ENCODE measurements at places on chromosomes 6 and 20. TPM values are rescaled to one million over a fixed set of nuclear protein-coding genes. Genes with fewer than 3 reads are reported as not detected.

KIAA0408 gene
- 41.8 TPM for total RNA-seq

WFDC10B gene
- not detected for total RNA-seq

PTCRA gene
- total RNA-seq, result not detected

GID8 gene
- 28.8 TPM for total RNA-seq

TINAG gene
- not detected for total RNA-seq

HSD17B8 gene
- 9.8 TPM for total RNA-seq

PNPLA1 gene
- total RNA-seq, result not detected

VSX1 gene
- 1.7 TPM for total RNA-seq

CPXM1 gene
- 33.9 TPM for total RNA-seq

FKBP1C gene
- 0.25 TPM for total RNA-seq

SLC22A7 gene
- 0.69 TPM for total RNA-seq

EEF1E1 gene
- 50.9 TPM for total RNA-seq

NKAIN2 gene
- 13.8 TPM for total RNA-seq

GRCh38 chr20:38181207-38181801, 16.2 kb upstream of the TGM2 start:
- ATAC-seq, result no peak

DNA sequence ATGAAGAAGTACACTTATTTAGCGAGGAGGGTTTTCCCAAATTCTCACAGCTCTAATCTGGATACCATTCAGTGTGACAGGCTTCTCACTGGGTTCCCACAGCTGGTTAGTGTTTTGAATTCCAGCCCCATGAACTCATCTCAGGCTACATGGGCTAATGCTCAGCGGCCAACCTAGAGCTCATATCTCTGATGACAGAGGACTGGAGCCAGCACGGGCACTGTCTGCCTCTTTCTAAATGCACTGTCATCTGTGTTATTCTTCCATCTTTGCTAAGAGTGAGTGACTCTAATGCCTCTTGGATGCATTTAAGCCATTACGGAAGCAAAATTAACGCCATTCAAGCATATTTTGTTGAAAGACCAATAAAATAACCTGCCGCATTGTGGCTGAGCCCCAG, 308.9 kb upstream of the JAG1 start:
- peak; percentile 97 for ATAC-seq

- ATAC-seq, result no peak
Measured at GRCh38 chr20:62019881-62020492, 45.7 kb downstream of the TAF4 start.

- ATAC-seq, result peak; percentile 95
Measured at GRCh38 chr20:38165089-38165965, at the start of gene TGM2. TGM2 (minus strand) TSS chr20:38165270; CDS start chr20:38165198, 72 bp downstream.

DNA sequence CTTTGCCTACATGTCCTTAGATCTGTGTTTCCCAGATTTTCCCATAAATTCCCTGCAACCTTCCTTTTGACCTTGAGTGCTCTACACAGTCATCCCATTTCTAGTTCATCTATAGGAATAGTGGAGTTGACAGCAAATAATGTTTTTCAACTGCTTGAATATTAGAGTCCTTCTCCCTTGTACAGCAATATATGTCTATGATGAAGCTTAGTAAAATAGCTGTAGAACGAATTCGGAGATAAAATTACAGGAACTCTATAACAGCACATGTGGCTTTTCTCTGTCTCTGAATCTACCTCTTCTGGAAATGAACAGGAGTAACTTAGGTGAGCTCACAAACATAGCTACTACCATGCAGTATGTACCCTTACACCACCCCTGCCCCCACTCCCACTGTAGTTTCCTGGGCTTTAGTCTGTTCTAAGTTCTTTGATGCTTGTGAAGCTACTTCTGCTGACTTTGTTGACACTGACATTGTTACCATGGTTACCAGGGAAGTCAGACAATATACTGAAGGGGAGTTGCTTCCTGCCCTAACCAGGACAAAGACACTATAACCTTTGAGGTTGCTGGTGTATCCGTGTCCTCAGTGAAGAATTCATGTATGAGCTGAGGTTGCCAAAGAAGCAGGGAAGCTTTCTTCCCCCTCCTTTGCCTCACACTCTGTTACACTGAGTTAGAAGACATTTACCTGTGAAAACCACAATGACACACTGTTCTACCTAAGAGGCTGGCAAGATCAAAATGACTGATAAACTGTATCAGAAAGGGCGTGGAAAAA, 35.8 kb upstream of the SHLD1 start:
- no peak for ATAC-seq

- no peak for ATAC-seq
Measured at GRCh38 chr6:101458826-101459225, 65.3 kb downstream of the GRIK2 start.

DNA sequence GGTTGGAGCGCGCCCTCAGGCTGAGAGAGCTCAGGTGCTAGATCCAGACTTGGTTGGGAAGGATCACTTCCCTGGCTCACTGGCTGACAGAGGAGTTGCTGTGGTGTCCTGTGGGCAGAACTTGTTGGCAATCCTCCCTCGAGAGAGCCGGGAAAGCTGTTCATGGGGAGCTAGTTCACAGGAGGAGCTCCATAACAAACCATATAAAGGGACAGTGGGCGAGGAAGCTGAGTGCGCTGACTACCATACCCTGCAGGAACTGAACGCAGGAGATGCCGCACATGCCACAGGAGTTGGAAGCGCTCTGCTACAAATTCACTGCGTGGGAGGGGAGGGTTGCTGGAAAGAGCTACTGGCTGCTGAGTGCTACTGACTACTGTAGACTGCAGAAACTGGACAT, 243.2 kb downstream of the OGFRL1 start:
- ATAC-seq, result no peak

GRCh38 chr6:162728197-162728596, 423 bp downstream of the PACRG start:
- ATAC-seq, result no peak

DNA sequence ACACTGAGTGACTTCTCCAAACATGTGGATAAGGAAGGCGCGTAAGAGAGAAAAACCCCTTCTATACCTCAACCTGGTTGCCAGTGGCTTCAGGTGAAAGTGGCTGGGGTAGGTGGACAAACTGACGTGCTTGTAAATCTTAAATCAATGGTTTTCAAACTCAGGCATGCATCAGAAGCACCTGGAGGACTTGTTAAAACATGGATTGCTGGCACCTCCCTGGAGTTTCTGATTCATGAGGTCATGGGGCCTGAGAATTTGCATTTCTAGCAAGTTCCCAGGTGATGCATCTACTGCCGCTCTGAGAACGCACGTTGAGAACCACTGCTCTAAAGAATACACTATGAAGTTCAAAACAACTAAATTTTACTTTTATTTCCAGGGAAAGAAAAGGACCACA, 31.9 kb upstream of the TAB2 start:
- no peak for ATAC-seq

DNA sequence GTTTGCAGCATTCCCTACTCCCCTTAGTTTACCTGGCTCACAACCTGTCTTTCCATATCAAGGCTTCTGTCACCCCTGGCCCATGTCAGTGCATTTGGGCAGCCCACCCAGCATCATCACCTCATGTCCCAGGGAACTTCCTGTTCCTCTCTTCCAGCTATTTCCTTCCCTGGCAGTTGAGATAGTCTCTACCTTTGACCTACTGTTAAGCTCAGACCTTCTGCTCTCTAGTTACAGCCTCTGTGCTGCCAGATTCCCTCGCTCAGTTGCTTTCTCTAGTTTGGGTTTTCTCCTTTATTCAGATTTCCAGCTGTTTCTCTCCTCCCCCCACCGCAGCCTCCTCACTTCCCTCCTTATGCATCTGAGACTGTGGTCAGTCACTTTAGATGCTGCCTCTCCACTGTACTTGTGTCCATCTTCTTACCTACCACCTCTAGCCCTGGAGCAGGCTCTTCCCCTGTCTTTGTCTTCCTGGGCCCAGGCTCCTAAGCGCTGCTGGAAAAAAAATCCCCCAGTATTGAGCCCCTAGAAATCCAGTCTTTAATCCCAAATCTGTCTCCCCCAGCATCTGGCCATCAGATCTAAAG, 16.3 kb downstream of the PTPN1 start:
- ATAC-seq, result peak; percentile 9

- ATAC-seq, result no peak
Measured at GRCh38 chr6:30155520-30156261, 5.3 kb downstream of the TRIM10 start.

- no peak for ATAC-seq
Measured at GRCh38 chr20:2816030-2816582, at the start of gene TMEM239. TMEM239 (plus strand) TSS chr20:2816364; CDS start chr20:2816555, 191 bp downstream.

DNA sequence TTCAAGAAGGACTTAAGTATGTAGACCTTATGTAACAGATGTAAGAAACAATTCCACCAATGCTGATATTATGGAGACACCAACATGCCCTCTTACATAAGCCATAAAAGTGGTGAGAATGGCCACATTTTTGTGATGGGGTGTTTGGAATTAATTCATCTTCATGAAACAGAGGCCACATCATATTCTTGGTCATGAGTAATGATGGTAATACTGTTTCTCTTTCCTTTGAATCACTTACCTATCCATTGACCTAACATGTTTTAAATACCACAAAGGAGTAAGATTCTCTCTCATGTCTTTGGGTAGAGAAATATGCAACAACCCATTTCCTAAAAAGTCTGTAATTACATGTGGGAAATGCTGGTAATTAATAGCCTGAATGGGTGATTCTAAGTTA, 545.4 kb upstream of the FLRT3 start:
- no peak for ATAC-seq

GRCh38 chr6:3454273-3455010, 2.4 kb downstream of the SLC22A23 start:
- ATAC-seq, result no peak

DNA sequence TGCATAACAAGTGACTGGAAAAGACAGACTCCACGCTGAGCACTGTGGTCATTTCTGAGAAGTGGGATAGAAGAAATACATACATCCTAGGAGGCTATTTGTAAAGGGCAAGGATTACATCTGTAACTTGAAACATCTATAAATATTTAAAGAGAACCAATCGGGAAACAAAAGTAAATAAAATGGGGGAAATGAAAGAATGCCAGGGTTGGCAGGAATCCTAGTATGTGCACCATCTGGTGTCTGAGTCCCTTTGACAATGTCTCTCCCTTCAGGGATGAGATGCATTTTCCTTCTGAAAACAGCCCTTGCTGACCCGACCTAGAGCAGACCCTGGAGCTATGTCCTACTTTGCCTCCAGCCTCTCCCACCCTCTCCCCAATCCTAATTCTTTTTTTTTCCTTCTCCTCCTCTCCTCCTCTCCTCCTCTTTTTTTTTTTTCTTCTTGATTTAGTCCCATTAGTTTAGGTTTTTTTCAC, 53.2 kb downstream of the VSTM2L start:
- peak; percentile 30 for ATAC-seq

GRCh38 chr6:2194643-2195042, 50.8 kb downstream of the GMDS start:
- ATAC-seq, result no peak

- no peak for ATAC-seq
Measured at GRCh38 chr6:100420711-100421110, 44.0 kb downstream of the SIM1 start.

DNA sequence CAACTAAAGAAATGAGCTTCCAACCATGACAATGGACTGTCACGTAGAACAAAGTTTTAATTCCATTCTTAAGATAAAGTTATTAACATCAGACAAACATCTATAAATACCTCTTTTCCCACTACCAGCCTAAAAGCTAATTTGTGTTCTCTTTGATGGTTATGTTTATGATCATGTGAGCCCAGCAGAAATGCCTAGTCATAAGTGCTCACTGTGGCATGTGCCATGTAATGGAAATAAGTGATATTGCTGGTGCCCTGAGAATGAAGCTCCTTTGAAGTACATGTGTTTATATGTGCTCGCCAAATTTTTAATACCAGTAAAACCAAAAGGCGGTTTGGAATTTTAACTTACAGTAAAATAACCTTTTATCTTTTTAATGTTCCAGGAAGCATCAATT, 205.8 kb downstream of the ISM1 start:
- no peak for ATAC-seq

- ATAC-seq, result no peak
Measured at GRCh38 chr20:46093531-46093930, 3.8 kb upstream of the NCOA5 start.

GRCh38 chr20:62486484-62486883, 10.7 kb upstream of the GATA5 start:
- ATAC-seq, result peak; percentile 25

DNA sequence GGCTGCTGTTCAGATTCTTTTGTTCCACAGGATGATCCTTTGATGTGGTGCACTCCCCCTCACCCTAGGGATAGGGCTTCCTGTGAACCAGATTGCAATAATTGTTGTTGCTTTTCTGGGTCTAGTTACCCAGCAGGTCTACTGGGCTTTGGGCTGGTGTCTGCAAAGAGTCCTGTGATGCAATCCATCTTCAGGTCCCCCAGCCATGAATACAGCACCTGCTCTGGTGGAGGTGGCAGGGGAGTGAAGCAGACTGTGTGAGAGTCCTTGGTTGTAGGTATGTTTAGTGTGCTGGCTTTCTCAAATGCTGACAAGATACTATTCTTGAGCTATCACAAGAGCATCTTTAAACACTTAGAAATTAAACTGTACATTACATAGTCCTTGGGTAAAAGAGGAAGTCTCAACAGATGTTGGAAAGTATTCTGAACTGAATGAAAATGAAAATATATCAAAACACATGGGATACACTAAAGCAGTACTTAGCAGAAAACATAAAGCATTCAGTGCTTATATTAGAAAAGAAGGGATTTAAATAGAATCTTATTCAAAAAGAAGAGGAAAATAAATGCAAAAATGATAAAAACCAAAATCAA, 49.1 kb upstream of the CCR6 start:
- ATAC-seq, result no peak

DNA sequence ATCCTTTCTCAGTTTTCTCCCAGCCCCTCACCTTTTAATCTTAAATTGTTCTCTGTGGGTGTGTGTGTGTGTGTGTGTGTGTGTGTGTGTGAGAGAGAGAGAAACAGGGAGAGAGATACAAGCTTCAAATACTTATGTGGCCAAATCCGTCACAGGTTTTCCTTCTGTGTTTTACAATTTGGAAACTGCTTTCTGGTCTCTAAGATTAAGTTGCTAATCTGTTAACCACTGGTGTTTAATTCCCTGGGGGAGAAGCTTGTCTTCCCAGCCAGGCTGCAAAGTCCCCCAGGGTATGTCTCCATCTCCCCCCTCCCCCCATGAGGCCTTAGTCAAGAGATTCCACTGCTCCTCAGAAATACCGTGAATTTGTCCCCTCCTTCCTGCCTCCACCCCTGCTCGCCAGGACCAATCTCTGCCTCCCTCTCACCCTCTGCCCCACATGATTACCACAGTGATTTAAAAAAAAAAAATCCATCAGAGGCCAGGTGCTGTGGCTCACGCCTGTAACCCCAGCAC, 49.0 kb downstream of the RIPOR3 start:
- no peak for ATAC-seq

GRCh38 chr6:167705211-167705750, 121.4 kb upstream of the AFDN start:
- ATAC-seq, result no peak

DNA sequence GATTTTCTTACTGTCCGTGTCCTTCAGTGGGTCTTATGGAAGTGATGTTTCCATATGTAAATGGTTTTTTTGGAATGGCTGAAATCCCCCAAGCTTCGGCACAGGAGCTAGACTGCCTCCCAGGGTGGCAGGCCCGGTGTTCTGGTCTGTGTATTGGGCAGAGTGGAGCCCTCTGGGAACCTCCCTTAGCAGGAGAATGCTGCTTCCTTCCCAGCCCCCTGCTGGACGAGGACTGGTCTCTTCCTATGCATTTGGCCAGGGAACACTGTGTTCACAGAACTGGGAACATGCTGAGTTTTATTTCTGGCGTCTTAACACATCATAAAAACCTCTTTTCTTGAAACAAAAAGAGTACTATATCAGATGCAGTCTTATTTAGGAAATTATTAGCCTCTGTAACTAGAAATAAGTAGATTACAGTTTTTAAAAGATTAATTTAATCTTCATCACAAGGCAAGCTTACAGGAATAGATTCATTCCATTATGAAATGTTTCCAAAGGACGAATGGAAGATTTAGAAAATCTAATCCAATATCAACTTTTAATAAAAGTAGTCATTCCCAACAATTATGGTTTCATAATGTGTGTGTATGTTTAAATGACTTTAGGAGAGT, 56.6 kb downstream of the SYTL3 start:
- peak; percentile 41 for ATAC-seq

Measured in motor neuron (in vitro differentiated cells).